ENCODE measurements at places on chromosomes 3 and 15.

DNA sequence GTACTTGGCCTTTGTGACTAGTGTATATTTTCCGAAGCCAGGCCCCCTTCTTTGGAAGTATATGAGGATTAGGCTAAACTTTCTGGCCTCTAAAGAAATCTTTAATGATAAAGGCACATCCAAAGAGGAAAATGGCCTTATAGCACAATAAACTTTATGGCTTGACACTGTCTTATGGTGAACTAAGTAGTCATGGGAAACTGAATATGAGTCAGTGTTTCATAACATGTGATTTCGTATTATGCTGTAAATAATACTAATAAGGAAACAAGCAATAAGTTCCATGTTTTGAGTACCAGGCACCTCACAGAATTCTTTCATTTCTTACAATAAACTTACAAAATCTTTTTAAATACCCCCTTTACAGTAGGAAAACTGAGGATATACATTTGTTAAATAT, 8.2 kb downstream of the ZPLD1 start:
- DNase-seq, result no peak

- DNase-seq, result no peak
Observed at GRCh38 chr3:153343988-153344782, 182.2 kb downstream of the RAP2B start.

DNA sequence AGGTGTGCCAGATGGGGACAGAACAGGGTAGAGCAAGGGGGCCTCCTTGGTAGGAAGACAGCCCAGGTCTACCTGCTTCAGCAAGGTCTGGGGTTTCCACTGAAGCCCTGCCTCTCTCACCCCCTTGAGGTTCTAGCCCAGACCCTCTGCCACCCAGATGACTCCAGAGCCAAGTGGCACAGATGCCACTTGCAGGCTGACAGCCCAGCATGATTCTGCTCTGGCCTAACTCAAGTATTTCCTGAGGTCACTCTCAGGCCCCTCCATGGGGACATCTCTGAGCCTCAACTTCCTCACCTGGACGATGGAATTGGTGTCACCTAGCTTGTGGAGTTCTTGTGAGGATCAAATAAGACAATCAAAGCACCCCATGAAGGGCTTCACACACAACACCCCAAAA, 23.9 kb downstream of the PLXNB1 start:
- DNase-seq, result no peak

GRCh38 chr3:10833855-10834414, 17.9 kb downstream of the SLC6A11 start:
- DNase-seq, result no peak

DNA sequence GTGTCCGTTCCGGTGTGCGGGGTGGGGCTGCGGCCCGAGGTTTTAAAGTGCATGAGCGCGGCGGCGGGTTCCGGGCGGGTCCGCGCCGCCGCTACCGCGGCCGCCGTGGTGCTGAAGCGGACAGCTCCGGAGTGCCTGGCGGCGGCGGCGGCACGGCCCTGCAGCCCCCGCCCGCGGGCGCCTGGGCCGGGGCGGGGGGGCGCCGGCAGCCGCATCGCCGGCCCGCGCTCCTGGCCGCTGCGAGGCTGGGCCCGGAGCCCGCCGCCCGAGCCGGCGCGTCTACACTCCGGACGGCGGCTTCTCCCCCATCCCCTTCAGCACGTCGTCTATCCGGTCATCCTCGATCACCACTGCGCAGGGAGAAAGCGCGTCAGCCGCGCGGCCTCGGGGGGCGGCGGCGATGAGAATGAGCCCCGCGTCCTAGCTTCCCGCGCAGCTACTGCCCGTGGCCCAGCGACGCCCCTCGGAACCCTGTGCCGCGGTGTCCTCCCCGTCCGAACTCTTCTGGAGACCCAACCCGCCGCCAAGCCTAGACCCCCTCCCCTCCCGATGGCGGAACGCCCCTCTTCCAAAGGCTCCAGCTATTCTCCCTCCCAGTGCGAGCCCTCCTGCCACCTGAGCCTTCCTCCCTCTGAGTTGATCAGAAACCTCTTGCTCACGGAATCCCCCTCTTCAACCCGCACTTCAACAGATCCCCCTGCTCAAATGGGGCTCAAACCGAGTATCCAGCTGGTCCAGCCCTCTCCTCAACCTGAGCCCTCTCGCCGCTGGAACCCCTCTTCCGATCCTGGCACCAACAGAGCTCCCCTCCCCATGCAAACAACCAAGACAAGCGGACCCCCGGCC, 1.3 kb downstream of the CAMK2N2 start:
- DNase-seq, result peak; percentile 59

DNA sequence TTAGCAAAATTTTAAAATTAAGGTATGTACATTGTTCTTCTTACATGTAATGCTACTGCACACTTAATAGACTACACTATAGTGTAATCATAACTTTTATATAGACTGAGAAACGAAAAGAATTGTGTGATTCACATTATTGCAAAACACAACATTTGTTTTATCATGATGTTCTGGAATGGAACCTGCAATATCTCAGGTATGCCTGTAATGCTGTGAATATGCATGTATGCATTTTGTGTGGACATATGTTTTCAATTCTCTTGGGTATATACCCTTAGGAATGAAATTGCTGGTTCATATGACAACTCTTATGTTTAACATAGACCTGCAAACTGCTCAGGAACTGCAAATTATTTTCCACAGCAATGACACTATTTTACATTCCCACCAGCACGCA, 38.6 kb upstream of the TJP1 start:
- DNase-seq, result no peak

GRCh38 chr3:112979244-112979832, 4.4 kb upstream of the CD200R1 start:
- DNase-seq, result peak; percentile 56

DNA sequence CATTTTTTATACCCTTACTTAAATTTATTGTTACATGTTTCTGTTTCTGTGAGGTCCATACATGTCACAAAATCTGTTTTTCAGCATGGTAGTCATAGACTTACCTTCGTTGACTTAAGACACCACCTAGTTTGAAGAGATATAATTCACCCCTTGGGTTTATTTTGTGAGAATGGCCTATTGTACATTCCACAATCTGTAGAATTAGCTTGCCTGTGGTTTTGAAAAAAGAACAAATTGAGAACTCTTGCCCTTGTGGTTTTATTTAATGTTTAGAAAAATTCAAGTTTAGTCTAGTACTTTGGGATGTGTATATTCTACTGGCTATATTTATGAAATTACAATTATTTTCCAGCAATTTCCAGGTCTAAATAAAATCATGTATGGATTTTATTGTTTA, 31.6 kb downstream of the FILIP1L start:
- DNase-seq, result no peak

- no peak for DNase-seq
Observed at GRCh38 chr3:150783316-150783715, 20.3 kb upstream of the SIAH2 start.

- no peak for DNase-seq
Observed at GRCh38 chr3:66481071-66482017, 19.5 kb downstream of the LRIG1 start.

DNA sequence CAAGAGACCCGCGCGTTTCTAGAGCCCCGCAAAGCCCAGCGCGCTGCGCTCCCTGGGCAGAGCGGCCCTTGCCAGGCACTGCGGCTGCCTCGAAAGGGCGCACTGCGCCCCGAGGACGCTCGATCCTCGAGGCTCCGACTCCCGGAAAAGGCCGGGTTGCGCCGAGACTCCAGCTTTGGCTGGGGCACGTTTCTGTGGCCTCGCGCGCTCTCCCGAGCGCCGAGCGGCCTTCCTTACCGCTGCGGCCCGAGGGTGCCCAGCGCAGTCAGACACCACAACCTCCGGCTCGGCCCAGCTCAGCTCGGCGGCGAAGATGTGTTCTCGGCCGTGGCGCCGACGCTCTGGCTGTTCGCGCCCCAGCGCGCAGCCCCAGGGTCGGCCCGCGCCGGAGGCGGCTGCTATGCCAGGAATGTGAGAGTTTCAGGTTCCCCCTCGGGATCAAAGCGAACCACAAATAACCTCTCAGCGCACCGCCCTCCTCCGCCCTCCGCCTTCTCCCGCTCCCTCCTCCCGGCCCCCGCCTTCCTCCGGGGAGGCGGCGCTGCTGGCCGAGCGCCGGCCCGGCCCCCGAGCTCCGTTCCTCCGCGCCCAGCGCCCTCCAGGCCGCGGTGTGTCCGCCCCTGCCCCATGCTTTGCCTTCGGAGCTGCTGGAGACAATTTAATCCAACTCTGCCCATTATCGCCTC, at the start of gene AMOTL2:
AMOTL2 (minus strand) TSS at position 343 of the 686 bp plus-strand sequence. CDS start 3,014 bp downstream, outside the sequence.
- DNase-seq, result peak; percentile 74

All from NB4 (cell line).